ENCODE measurements at places on chromosomes 12 and 14.

DNA sequence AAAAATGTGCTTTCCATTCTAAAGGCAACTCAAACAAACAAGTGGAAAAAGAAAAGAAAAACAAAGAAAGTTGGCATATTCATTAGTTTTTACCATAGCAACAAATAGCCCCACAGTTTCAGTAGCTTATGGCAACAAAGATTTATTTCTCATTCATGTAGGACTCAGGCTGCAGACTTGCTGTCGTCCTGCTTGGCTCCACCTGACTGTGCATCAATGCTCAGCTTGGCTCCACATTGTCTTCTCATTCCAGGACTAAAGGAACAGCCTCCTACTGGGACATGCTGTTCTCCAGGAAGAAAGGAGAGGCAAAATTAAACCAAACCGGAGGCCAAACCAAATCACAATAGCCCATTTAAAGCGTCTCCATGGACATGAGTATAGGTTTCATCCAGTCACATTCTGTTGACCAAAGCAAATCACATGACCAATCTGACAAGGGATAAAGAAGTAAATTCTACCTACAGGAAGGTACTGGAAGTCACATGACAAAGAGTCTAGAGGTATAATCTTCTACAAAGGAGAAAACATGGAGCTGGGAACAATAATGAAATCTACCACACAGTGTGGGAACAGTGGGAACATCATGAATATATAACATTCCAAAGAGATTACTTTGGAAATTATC, 222.5 kb downstream of the PIK3C2G start:
- H3K36me3 ChIP-seq, result no peaks in the 10 kb centered on the region
- no peaks in the 10 kb centered on the region for H3K27me3 ChIP-seq
- no peak overlapping the region for H3K4me3 ChIP-seq
- no peaks in the 10 kb centered on the region for H3K4me1 ChIP-seq

GRCh38 chr14:51609955-51610283, 41.8 kb upstream of the FRMD6 start:
- H3K4me1 ChIP-seq, result no peaks in the 10 kb centered on the region
- H3K4me3 ChIP-seq, result no peak overlapping the region
- DNase-seq, result no peak
- no peaks in the 10 kb centered on the region for H3K27me3 ChIP-seq
- no peak overlapping the region for H3K27ac ChIP-seq

GRCh38 chr14:69610874-69611171, 573 bp upstream of the SUSD6 start:
- H3K27ac ChIP-seq, result peak overlapping the region; percentile 76
- no peak for DNase-seq
- H3K27me3 ChIP-seq, result no peaks in the 10 kb centered on the region
- H3K4me1 ChIP-seq, result peaks cover 39% of the 10 kb centered on the region
- H3K36me3 ChIP-seq, result no peaks in the 10 kb centered on the region

- no peaks in the 10 kb centered on the region for H3K36me3 ChIP-seq
- H3K27me3 ChIP-seq, result no peaks in the 10 kb centered on the region
- DNase-seq, result no peak
- no peak overlapping the region for H3K4me3 ChIP-seq
- no peaks in the 10 kb centered on the region for H3K4me1 ChIP-seq
- no peak overlapping the region for H3K27ac ChIP-seq
These were observed 2.6 kb downstream of the AQP2 start for GRCh38 chr12:49953151-49953550.

- H3K36me3 ChIP-seq, result no peaks in the 10 kb centered on the region
- no peak overlapping the region for H3K4me3 ChIP-seq
- H3K27me3 ChIP-seq, result no peaks in the 10 kb centered on the region
- H3K27ac ChIP-seq, result no peak overlapping the region
These were observed 87.4 kb downstream of the TSPAN9 start for GRCh38 chr12:3164454-3165077.

DNA sequence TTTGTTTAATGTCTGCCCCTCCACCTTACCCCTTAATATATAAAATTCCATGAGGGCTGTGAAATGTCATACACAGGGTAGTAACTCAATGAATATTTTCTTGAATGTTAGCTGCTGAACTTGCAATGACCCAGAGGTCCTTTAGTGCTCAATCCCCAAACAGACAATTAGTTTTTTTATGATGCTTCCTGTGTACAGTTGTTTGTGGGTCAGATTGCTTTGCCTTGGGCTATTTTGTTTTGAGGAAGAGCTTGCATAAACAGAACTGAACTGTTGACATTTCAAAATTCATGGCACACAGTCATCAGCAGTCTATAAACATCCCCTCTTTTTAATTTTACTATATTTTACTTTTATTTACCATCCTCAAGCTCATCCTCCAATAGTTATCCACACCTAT, 820.5 kb upstream of the SEL1L start:
- no peak for DNase-seq
- H3K27ac ChIP-seq, result no peak overlapping the region
- no peaks in the 10 kb centered on the region for H3K27me3 ChIP-seq
- H3K4me3 ChIP-seq, result no peak overlapping the region

DNA sequence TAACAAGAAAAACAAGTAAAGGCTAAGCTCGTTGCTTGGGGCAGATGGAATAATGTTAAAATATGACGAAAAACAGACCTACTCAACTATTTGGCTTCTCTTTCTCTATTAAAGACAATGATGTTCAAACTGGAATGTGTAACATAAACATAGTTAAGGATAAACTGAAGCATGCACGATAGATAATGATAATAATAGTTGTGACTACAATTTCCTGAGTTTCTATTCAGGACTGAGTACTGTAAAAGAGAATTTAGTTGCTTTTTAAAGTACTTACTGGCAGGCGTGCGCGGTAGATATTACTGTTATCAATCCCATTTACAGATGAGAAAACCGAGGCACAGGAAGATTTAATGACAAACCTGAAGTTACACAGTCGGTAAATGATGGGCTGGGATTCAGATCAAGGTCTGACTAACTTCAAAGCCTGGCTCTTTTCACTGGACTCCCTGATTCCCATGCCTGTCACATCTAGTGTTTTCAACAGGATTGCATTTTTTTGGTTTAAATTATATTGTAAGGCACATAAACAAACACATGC, 103.0 kb downstream of the CRADD start:
- H3K27ac ChIP-seq, result no peak overlapping the region
- no peaks in the 10 kb centered on the region for H3K36me3 ChIP-seq
- H3K27me3 ChIP-seq, result no peaks in the 10 kb centered on the region
- H3K4me3 ChIP-seq, result no peak overlapping the region

DNA sequence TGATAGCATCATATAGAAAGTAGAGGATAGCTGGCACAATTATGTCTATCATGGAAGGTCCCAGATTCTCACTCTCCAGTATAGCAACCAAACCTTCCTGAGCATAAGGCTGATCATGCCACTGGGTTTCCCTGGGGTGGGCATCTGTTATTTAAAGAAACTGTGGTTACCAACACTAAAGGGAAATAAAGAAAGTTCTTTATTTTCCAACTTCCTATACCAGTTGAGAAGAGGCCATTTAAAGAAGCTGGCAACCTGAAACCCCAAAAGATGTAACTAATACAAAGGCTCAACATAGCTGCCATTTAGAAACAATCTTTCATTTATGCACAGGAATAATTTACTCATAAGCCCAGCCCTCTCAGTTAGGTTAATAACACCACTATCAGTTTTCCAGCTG, 3.1 kb downstream of the BCAT1 start:
- no peaks in the 10 kb centered on the region for H3K36me3 ChIP-seq
- no peak overlapping the region for H3K4me3 ChIP-seq
- H3K27ac ChIP-seq, result no peak overlapping the region
- H3K4me1 ChIP-seq, result no peaks in the 10 kb centered on the region
- no peaks in the 10 kb centered on the region for H3K27me3 ChIP-seq

GRCh38 chr14:33273978-33274377, 335.3 kb downstream of the NPAS3 start:
- no peak for DNase-seq
- no peak overlapping the region for H3K4me3 ChIP-seq
- H3K4me1 ChIP-seq, result no peaks in the 10 kb centered on the region
- no peak overlapping the region for H3K27ac ChIP-seq
- H3K36me3 ChIP-seq, result no peaks in the 10 kb centered on the region
- no peaks in the 10 kb centered on the region for H3K27me3 ChIP-seq

- H3K4me3 ChIP-seq, result no peak overlapping the region
- no peaks in the 10 kb centered on the region for H3K36me3 ChIP-seq
- no peaks in the 10 kb centered on the region for H3K27me3 ChIP-seq
- no peak for DNase-seq
These were observed 41.2 kb upstream of the HDAC7 start for GRCh38 chr12:47860873-47861272.

DNA sequence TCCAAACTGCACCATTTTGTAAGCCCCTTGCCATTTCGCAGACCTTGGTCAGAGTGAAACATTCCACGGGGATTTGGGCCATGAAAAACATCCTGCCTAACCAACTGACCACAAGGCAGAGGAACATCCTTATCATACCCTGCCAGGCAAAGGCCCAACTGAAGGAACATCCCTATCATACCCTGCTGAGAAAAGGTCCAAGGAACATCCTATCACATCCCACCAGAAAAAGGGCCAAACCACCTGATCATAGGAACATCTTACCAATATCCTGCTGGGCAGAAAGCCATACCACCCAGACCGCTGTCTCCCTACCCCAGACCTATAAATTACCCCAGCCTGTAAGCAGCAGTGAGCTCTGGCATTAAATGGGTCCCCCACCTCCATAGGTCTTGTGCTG, 19.4 kb upstream of the LRRC9 start:
- H3K36me3 ChIP-seq, result no peaks in the 10 kb centered on the region
- no peak for DNase-seq
- no peak overlapping the region for H3K4me3 ChIP-seq
- H3K27me3 ChIP-seq, result no peaks in the 10 kb centered on the region

DNA sequence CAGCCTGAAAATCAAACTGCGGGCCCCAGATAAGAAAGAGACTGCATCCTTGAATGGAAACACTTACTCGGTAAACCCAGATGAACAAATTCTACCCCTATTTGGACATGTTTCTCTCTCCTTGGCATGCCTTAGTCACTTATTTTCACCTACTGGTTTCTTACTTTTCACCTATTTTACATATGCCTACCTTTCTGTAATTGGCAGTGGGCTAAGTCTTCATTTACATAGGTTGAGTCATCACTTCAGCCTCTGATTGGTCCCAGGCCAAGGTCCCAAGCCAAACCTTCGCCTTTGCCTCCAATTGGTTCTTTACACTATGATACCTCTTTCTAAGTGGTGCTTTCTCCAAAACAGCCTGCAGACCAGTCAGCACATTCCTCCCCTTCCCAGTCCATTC, 111.3 kb downstream of the DYRK2 start:
- no peak for DNase-seq
- no peak overlapping the region for H3K27ac ChIP-seq
- H3K4me1 ChIP-seq, result no peaks in the 10 kb centered on the region
- no peaks in the 10 kb centered on the region for H3K27me3 ChIP-seq
- H3K4me3 ChIP-seq, result no peak overlapping the region

GRCh38 chr14:26304056-26304455, 293.8 kb downstream of the NOVA1 start:
- H3K27ac ChIP-seq, result no peak overlapping the region
- no peak for DNase-seq
- no peaks in the 10 kb centered on the region for H3K27me3 ChIP-seq
- no peaks in the 10 kb centered on the region for H3K36me3 ChIP-seq
- no peak overlapping the region for H3K4me3 ChIP-seq
- H3K4me1 ChIP-seq, result no peaks in the 10 kb centered on the region

- no peak for DNase-seq
- peak overlapping the region; percentile 66 for H3K27ac ChIP-seq
- H3K36me3 ChIP-seq, result no peaks in the 10 kb centered on the region
- no peaks in the 10 kb centered on the region for H3K4me1 ChIP-seq
- no peaks in the 10 kb centered on the region for H3K27me3 ChIP-seq
These were observed 12.1 kb downstream of the VASH1 start for GRCh38 chr14:76773188-76773885.

DNA sequence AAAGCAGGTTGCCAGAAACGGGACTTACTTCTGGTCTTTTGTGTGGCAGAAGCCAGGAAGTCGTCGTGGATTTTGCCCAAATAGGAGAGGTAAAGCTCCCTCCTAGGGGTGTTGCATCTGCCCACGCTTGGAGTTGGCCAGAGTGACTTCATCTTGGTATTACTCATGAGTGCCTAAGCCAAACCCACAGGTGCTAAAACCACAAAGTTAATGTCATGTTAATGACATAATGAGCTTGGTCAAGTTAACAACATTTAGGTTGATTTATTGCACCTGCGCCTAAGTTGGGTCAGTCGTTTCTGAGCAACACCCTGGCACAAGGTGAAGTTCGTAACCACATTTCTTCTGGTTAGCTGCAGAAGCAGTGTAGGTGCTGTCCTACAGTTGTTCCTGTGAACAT, 225.2 kb downstream of the FUT8 start:
- H3K36me3 ChIP-seq, result no peaks in the 10 kb centered on the region
- no peak overlapping the region for H3K27ac ChIP-seq
- H3K4me3 ChIP-seq, result no peak overlapping the region
- H3K4me1 ChIP-seq, result no peaks in the 10 kb centered on the region
- no peak for DNase-seq

DNA sequence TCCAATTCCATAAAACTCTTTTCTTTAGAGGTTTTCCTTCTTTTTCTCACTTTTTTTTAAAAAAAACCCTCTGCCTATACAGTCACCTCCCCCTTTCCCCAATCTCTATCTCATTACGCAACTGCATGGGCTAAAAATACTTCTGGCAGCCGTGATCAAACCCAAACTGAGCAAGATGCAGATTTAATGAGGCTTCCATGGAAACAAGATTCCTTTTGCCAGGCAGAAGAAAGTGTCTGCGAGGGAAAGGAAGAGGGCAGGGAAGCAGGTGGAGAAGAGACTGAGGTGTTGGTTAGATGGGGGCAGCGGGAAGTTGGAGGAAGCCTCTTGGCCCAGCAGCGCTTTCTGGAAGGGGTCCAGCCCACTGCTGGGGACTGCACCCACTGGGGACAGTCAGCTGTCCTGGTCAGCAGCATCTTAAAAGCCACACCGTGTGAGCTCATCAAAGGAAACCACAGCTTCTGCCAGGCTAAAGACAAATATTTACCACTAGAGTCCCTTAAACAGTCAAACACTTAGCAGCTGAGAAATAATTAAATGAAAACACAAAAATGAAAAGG, 90.4 kb downstream of the SLC8A3 start:
- no peaks in the 10 kb centered on the region for H3K36me3 ChIP-seq
- no peak overlapping the region for H3K27ac ChIP-seq

DNA sequence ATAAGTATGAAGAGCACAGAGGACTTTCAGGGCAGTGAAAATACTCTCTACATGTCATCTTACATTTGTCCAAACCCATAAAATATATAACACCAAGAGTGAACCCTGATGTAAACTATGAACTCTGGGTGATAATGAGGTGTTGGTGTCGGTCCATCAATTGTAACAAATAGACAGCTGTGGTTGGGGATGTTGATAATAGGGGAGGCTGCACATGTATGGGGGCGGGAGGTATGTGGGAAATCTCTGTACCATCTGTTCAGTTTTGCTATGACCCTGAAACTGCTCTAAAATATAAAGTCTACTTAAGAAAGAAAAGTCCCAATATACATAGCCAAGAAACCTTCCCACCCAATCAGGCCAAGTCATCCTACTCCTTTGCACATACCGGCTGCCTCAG, 88.5 kb downstream of the GPR135 start:
- H3K27me3 ChIP-seq, result no peaks in the 10 kb centered on the region
- H3K36me3 ChIP-seq, result no peaks in the 10 kb centered on the region
- H3K27ac ChIP-seq, result no peak overlapping the region
- DNase-seq, result no peak
- no peaks in the 10 kb centered on the region for H3K4me1 ChIP-seq

- H3K4me3 ChIP-seq, result no peak overlapping the region
- no peaks in the 10 kb centered on the region for H3K27me3 ChIP-seq
- H3K36me3 ChIP-seq, result no peaks in the 10 kb centered on the region
- peak overlapping the region; percentile 48 for H3K27ac ChIP-seq
- H3K4me1 ChIP-seq, result no peaks in the 10 kb centered on the region
- DNase-seq, result no peak
These were observed 86.9 kb downstream of the EPS8 start for GRCh38 chr12:15702276-15702675.

Measured in right lobe of liver (tissue), 6 donors.